ENCODE measurements at places on chromosomes 11 and 22.

DNA sequence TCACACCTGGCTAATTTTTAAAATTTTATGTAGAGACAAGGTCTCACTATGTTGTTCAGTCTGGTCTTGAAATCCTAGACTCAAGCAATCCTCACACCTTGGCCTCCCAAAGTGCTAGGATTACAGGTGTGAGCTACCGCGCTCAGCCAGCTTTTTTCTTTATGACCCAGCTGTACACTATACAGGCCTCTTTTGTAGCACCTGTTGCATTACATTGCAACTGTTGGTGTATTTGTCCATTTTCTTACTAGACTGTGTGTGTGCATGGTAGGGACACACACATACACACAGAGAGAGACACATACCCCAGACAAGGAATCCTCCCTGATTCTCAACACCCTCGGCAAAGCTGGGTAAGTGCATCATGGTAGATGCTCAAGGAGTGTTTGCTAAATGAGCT lies 61.7 kb downstream of the NAV2 start:
- ATAC-seq: no peak

GRCh38 chr11:47078751-47079521 lies 97.7 kb downstream of the ARFGAP2 start:
- no peak for ATAC-seq

- no peak for ATAC-seq
Observed at GRCh38 chr11:27242591-27242990, 120.4 kb downstream of the CCDC34 start.

DNA sequence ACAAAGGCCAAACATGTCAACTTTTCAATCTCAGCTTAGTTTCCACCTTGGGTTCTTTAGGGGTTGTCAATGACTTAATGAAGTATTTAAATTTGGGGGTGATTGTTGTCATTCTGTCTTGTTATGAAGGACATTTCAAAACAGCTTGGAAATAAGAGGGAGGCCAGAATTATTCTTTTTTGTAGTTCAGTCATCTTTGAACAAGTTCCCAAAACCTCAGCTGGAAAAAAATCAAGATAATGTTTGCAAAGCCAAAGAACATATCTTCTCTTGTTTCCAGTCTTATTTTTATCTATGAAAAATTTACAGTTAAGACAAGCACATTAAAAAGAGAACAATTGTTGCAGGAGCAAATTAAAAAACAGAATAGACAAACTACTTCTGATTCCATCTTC lies 612.8 kb downstream of the INSC start:
- ATAC-seq: no peak

GRCh38 chr11:124467381-124467927 lies 22.0 kb upstream of the OR8B8 start:
- ATAC-seq: no peak

DNA sequence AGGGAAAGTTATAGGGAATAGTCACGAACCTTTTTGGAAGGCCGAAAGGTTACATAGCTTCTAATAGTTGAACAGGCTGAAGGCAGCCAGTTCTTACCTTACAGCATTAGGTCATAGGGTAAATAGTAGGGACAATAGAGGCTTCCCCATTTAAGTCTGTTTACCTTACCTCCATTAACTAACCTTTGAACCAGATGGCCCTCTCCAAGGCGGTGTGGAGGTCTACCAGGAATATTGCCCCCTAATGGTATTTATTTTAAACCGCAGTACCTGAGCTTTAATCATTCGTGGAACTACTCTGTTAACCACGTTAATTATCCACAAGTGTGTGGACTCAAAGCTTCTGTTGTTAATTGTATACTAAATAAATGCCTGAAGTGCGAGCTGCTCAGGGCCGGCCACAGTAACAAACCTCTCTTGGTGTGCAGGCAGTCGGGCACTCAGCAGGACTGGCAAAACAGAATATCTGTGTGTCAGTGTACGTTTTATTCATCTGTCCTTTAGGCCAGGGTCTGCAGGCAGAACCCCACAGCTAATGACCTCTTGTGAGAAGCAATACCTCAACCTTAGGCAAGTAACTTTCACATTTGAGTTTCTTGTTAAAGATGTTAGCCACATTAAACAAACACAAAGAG lies 81.7 kb downstream of the PRCP start:
- no peak for ATAC-seq

DNA sequence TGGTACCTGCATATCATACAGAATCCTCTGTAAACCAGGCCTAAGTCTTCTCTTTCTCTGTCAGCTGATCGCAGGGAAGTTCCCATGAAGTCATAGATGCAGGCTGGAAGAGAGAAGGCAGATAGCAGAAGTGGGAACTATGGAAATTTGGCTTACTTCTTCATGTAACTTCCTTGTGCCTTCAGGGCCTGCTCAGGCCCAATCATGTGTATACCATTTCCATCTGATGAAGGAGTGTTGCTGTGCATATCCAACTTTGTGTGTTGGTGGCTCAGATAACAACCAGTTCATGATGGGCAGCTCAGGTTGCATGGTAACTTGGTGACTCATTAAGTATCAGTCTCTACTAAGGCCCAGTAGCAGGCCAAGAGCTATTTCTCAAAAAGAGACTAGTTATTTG lies 53.1 kb upstream of the CEP295 start:
- ATAC-seq: no peak

DNA sequence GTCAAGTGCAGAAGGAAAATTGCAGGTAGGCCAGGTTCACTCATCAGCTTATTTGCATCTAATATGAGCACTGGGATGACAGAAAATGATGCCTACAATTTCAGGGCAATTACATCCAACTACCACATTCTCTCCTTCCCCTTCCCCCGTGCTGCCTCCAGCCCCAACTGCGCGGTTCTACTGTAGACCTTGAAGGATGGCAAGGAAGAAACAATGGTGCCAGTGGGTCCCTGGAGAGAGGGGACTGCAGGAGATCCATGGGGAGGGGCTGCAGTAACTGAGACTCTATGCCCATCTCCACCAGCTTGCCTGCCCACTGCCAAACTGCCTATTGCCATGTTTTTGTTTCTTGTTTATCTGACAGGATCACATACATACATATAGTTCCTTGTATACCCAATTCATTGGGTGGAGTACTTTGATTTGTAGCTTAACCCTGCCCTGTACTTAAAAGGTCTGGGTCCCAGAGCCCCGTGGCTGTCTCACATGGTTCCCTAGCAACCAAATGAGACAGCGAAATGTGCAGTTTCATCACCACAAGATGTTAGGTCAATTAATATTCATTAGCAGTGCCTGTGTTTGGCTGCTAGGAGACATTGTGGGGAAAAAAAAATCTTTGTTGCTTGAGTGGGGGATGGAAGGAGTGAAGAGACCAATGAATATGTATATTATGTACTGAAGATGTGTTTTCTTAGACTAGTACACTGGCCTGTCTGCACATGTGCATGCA lies 253.5 kb upstream of the PLET1 start:
- peak; percentile 86 for ATAC-seq

DNA sequence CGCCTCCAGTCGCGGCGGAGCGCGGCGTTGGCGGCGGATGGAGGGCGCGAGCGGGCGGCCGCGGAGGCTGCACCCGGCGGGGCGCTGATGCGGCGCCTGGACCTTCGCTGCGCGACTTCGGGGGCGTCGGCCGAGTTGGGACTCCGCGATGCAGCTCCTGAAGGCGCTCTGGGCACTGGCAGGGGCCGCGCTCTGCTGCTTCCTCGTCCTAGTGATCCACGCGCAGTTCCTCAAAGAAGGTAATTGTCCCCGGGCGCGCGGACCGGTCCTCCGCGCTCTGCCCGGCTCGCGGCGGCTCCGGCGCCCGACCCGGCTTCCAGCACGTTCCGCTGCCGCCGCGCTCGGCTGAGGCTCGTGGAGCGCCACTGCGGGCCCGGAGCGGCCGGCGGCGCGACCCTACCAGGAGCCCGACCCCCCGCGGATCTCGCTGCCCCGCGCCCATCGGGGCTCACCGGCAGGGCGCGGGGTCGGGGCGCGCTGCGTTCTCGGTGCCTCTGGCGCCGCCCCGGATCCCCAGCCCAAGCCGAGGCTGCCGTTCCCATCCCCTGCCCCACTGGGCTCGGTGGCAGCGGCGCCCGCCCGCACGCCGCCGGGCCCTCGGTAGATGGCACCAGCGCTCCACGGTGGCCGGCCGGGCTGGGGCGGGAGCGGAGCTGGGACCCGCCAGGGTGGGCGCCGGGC lies 1251.2 kb downstream of the BRD1 start:
- peak; percentile 67 for ATAC-seq

DNA sequence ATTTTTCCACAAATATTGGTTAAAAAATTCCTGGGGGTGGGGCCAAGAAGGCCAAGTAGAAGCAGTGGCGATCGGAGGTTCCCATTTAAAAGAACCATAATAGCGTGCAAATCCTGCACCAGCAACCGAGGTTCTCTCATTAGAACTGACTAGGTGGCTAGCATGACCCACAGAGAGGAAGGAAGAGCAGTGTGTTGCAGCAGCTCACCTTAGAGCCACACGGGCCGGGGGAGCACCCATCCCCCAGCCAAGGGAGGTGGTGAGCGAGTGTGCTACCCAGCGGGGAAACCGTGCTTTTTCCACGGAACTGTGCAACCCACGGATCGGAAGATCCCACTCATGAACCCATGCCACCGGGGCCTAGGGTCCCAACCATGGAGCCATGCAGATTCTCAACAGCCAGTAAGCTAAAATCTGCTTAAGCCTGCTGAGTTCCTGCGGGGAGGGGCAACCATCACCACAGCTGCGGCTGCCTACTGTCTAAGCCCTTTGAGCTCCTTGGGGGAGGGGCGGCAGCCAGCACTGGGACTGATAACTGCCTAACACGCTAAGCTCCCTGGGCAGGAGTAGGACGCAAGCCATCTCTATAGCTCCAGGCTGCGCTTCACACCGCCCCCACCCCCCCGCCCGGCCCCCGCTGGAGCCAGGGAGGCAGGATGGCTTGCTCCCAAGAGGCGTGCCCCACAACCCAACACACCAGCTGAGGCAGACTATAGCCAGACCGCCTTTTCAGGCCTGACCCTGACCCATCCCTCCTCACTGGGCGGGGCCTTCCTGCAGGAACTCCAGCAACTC lies 21.0 kb upstream of the HTATIP2 start:
- peak; percentile 74 for ATAC-seq

- ATAC-seq: peak; percentile 13
Observed at GRCh38 chr11:2378527-2379210, 1.6 kb downstream of the CD81 start.

All from motor neuron (in vitro differentiated cells).